ENCODE measurements at places on chromosomes 4 and X.

DNA sequence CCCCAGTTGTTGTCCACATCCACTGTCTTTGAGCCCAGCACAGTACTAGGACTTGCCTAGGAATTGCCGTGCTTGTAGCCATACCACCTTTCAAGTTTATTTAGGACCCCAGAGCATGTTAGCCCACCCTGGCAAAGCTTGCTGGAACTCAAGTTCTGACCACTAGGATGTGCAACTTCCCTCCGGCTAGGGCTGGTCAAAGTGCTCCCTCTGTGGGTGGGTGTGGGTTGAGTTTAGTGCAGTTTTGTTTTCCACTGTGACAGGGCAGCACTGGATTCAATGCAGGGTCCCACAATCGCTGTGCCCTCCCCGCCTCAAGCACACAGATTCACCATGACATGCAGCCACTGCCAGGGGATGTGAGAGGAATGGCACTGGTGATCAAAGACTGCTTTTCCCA is 96.0 kb downstream of the RASGEF1B start:
- DNase-seq, result no peak

- DNase-seq, result no peak
These were observed 32.0 kb upstream of the STS start for GRCh38 chrX:7115557-7115956.

DNA sequence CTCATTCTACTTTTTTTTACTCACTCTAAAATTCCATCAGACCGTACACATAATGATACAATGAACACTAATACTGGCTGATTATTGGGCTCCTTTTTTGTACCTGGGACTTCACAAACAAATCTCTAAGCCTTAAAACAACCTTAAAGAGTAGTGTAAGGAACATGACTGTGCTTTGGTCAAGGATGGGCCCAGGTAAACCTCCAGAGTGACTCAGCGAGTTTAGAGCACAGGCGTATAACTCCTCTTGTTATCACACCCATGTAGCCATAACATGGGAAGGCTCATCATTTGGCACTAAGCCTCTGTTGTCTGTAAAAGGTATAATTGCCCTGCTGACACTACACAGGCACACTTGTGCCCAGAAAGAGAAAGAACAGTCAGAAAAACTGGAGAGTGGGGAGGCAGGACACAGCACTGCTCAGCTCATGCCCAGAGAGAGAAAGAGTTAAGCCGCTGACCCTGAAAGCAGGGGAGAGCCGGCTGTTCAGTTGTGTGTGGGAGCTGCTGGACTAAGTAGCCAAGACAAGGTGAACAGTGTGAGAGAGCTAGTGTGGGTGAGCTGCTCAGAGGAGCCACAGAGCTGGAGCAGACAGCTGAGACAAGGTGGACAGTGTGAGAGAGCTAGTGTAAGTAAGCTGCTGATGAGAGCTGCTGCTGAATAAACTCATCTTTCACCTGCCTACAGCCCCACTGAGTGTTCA is 319.6 kb upstream of the BMP3 start:
- no peak for DNase-seq

GRCh38 chr4:47827343-47828047 is 10.4 kb downstream of the CORIN start:
- DNase-seq, result peak; percentile 10

- no peak for DNase-seq
These were observed 40.6 kb downstream of the FAM149A start for GRCh38 chr4:186144946-186145569.

- no peak for DNase-seq
These were observed 157.6 kb downstream of the MAB21L2 start for GRCh38 chr4:150739591-150739990.

- DNase-seq, result peak; percentile 2
These were observed 372.6 kb upstream of the TECRL start for GRCh38 chr4:64781737-64782326.

DNA sequence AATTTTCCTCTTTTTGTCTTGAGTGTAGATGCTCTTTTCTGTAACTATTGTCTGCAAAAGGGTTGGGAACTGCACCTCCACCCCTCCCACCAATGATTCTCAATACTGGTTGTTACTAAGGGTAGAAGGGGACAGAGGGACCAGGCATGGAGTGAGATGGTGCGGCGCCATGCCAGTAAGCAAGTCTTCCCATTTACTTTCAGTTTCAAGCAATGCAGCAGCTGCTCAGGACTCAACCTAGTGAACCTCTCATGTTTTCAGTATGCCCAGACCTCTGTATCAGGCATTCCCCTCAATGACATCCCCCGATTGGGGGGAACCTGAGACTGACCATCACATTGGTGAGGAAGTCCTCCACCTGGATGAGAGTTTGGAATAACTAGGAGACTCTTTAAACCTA is 41.5 kb downstream of the ZNF81 start:
- no peak for DNase-seq

- DNase-seq, result no peak
These were observed 300.2 kb downstream of the PCDH7 start for GRCh38 chr4:31020363-31020762.

DNA sequence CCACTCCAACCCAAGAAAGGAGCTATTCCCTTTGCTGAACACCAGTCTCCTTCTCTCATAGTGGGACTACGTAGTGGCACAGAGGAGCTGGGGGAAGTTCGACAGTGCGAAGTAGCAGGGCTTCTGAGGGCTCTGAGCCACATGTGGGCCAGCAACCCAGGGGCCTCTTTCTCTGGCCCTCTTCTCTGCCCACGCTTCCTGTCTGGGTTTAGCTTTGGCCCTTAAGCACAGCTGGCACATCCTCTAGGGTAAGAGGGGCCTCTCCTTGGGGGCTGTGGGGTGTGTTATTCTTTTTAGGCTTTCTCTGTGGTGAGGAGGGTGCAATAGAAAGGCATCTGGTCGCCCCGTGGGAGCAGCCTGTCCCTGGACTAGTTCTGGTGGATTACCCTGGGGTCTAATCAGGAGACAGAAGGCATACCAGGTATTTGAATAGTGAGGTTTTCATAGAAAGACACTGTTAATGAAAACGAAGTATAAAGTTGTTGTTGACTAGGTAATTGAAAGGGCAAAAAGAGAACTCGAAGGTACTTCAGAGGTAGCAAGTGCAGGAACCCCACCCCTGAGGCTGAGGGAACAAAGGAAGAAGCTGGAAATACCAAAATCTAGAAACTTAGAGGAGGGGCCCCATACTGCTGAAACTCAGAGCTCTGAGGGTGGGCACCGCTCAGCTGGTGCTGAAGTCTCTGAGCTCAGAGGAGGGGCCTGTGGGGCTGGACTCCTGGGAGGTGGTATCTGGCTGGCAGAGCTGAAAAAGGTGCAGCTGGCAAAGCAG is 151.9 kb upstream of the RPS6KA3 start:
- no peak for DNase-seq

DNA sequence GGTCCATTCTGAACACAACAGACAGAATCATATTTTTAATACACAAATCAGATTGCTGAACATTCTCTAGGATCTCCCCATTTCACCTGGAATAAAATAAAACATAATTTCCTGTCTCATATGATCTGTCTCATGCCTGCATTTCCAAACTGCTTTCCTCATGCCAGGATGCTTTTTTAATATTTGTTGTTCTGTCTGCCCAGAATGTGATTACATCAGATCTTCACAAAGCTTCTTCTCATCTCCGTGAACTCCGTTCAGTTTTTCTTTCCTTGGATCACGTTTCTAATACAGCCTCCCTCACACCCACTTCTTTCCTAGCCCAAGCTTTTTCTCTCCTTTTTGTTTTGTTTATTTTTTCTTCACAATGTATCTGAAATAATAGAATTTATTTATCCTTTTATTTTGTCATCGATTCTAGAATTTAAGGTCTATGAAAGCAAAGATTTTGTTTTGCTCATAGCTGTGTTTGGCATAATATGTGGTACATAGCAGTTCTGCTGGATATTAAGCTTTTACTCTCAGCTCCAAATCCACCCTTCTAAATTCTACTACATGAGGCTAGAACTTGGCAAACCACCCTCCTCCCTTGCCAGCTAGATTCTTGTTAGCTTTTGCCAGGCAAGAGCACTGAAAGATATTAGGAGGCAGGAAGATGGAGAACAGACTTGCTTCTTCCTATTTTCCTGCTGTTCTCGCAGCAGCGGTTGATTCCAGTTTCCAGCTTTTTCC is 165.5 kb upstream of the SLIT2 start:
- DNase-seq, result no peak

DNA sequence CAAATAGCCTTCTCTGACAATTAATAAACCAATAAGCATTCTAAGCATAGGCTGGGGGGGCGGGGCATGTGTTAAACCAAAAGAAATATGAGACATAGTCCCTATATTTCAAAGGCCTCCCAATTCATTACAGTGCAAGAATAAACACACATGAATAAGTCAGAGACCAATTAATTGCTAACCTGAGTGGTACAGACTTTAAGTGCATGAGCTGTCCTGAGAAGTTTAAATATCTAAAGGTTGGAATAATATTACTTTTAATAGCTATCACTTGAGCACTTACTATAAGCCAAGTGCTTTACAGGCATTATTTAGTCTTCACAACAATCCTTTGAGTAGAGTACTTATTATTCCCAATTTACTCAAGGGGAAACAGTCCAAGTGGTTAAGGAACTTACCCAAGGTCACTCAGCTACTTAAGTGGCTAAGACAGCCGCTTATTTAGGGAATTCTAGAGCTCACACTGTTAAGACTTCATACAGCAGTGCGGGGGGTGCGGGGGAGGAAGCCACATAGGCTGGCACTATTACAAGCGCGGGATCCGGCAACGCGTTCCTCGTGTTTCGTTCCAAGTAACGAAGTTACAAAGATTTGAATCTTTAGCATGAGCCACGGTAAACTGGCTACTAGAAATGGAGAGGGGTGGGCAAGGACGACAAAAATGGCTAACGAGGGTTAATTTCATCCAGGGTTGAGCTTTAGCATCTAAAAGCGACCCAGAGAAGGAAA is 1.4 kb downstream of the THOC2 start:
- DNase-seq, result no peak

DNA sequence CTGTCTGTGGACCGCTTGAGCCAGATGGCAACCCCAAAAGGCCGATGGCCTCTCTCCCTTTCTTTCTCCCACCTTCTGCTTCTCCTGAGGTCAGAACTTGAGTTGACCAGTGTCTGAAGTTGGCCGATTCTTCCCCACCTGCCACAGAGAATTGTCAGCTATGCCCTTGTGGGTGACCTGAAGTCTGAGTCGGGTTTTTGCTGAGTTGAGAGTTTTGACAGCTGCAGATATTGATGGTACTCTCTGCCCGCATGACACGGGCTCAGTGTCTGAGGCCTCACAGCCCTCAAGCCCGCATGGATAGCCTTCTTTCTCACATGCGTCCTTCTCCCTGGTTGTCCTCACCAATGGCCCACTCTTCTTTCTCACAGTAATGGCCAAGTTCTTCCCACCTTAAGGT is 111.0 kb downstream of the EFNB1 start:
- DNase-seq, result no peak

- DNase-seq, result no peak
These were observed 5.6 kb downstream of the ETDA start for GRCh38 chrX:135257469-135257868.

DNA sequence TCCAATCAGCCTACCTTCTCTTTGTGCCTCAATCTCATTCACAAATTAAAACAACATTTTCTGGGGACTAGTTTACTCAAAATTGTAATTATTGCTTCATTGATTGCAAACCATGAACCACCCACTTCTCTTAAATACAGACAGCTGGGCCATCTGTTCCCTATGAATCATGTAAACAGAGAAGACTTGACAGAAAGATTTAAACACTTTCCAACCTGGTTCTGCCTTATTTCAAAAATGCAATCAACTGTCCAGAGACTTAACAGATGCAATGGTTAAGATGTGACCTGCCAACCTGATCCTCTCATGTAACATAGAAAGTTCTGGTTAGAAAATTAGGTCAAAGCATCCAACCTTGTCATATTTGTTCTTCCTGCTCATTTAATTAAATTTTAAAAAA is 20.8 kb upstream of the SERTM2 start:
- DNase-seq, result no peak

DNA sequence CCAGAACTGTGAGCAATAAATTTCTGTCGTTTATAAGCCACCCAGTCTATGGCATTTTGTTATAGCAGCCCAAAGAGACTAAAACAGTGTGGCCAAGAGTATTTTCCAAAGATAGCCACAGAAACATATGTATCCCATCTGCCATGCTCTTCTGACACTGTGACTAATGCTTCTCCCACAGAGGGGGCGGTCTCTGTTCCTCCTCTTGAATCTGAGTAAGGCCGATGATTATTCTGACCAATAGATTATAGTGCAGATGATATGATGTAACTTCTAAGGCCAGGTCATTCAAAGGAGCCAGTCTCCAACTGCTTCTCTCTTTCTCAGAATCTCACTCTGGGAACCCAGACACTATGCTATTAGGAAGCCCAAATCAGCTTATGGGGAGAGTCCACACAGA is 570.7 kb downstream of the BCOR start:
- no peak for DNase-seq

- DNase-seq, result no peak
These were observed 16.2 kb upstream of the LAMP2 start for GRCh38 chrX:120485315-120485637.

DNA sequence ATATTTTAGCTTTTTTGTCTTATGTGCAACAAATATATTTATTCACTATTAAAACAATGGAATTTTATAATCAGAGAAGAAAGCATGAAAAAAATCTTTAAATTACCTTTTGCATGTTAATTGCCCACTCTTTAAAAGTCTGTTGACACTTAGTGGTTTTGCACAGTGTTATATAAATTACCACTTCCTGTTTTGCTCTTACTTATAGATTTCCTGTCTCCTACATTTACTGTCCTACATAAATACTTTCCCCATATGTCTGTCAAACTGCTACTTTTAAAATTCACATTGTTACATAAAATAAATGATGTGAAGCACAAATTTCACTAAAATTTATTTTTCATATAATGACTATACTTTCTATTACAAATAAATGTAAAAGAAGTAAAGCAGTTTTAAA is 161.1 kb upstream of the NDST4 start:
- peak; percentile 22 for DNase-seq

DNA sequence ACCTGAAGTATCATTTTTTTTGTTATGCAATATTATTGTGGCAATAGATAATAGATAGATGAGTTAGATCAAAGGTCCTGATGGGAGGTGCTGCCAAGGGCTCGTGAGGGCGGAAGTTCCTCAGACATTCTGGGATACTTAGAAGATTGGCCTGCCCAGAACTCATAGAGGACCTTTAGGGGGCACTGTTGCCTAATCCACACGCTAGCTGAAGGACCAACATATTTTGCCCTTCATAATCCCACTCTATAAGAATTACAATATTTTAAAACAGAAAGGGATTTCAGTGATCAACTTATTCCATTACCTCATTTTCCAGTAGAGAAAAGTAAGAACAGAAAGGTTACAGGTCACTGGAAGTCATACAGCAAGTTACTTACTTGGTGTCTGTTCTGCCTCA is 22.9 kb upstream of the COX7B2 start:
- DNase-seq, result peak; percentile 29

GRCh38 chr4:74950200-74950599 is 17.3 kb downstream of the PARM1 start:
- no peak for DNase-seq

- DNase-seq, result peak; percentile 62
These were observed 50.0 kb upstream of the CLCN4 start for GRCh38 chrX:10106806-10107205.

- peak; percentile 75 for DNase-seq
These were observed 2.8 kb upstream of the TIFA start for GRCh38 chr4:112288455-112288854.
